NCI-H226 (cell line): ENCODE measurements at places on chromosomes 1 and 21.
A peak's percentile ranks its signal among the peaks of the same experiment; 100 is the strongest.

DNA sequence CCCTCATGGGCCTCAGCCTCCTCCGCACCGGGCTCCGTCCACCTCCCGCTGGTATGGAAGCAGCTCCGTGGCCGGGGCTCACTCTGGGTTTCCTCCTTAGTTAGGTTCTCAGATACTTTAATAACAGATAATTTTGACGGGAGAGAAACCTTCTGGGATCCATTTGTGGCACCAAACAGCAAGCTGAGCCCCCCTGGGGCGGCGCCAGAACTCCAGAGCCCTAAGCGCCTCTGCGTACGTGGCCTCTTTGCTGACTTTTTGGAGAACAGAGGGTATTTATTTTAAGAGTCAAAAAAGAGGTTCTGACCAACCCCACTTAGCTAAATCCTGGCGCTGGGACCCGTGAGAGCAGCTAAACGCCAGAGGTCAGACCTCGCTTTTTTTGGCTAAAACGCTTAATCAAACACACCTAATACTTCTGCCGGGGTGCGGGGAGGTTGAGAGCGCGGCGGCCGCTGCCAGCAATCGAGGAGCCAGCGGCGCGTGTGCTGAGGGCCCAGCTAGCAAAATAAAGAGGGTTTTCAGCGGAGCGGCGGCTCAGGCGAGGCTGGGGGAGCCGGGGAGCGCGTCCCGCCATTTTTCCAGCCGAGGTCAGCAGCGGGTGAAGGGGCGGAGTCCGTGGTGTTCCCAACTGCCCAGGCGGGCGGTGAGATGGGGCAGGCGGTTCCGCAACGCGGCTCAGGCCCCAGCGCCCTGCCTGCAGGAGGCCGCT, 171.7 kb downstream of the PRDM16 start:
- no peak for DNase-seq

DNA sequence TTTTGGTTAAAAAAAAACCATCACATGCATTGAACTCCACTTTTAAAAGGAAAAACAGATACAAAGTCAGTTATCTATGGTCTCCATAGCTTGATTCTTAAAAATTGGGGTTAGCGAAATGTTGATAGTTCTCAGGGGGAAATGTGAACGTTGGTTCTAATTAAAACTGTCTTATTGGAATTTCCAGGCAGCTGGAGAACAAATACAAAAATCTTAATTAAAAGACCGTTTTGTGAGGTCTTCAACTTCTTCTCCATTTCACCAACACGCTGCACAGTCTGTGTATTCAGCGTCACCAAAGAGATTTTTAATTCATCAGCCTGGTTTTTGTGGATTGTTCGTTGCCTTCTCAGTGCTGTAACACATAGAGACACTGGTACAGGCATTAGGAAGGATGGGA, 99.3 kb upstream of the COA6 start:
- no peak for DNase-seq

- peak; percentile 40 for DNase-seq
These were observed 115.6 kb upstream of the SLC45A1 start for GRCh38 chr1:8202182-8202905.

- DNase-seq = no peak
These were observed 227.0 kb downstream of the PBX1 start for GRCh38 chr1:164785841-164786534.

DNA sequence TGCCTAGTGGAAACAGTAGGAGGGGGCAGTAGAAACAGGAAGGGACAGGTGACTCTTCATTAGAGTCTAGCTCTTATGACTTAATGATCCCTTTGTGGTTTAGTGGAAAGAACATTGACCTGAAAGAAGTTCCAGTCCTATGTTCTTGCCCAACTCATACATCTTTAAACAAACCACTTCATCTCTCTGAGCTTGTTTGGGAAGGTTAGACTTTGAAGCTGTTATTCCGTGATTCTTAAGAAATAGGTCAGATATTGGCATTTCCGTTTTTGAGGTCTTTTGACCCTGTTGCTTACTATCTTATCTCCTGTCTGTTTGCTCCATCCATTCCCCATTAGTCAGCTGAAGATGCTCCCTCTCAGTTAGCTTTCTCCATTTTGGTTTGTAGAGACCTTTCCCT, 38.5 kb downstream of the MTR start:
- no peak for DNase-seq

GRCh38 chr1:172545396-172546004, 12.6 kb downstream of the SUCO start:
- DNase-seq = no peak

DNA sequence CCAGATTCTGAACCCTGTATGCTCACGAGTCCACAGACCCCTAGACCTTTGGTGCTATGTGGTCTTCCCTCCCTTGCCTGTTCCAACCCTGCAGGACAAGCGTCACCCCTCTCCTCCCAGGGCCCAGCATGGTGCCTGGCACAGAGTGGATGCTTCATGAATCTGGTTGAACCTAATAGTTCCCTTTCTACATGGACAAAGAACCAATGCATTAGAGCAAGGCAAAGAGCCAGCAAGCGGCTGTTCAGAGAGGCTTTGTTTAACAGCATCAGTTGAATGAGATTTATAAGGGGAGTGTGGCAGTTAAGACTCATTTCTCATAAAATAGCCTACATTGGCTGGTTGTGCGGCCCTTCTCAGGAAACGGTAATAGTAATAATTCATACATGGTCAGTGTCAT, 14.9 kb downstream of the SLC26A9 start:
- no peak for DNase-seq

DNA sequence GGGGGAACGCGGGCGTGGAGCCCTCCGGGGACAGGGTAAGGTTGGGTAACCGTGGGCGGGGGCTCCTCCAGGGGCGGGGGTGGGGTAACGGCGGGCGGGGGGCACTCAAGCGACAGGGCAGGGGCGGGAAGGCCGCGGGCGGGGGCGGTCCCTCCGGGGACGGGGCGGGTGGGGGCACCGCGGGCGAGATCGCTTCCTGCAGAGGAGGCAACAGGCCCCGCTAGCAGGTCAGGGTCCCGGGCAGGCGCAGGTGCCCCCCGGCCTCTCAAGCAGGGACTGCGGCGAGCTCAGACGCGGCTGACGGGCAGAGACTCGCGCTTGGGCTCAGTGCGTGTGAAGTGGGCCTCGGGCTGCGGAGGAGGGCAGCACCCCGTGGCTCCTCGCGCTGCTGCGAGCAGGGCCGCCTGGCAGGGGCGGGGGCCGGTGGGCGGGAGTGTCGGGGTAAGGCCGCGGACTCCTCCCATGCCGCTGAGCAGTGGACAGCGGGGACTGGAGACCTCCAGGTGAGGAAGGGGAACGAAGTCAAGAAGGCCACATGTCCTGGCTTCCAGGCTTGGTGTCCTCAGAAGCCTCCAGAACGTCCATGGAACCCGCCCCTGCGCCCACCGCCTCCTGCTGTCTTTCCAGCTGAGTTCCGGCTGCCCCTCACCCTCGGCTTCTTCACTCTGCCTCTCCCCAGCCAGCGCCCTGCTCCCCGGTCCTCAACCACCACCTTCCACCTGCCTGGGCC, 627 bp upstream of the GNB1 start:
- peak; percentile 53 for DNase-seq

DNA sequence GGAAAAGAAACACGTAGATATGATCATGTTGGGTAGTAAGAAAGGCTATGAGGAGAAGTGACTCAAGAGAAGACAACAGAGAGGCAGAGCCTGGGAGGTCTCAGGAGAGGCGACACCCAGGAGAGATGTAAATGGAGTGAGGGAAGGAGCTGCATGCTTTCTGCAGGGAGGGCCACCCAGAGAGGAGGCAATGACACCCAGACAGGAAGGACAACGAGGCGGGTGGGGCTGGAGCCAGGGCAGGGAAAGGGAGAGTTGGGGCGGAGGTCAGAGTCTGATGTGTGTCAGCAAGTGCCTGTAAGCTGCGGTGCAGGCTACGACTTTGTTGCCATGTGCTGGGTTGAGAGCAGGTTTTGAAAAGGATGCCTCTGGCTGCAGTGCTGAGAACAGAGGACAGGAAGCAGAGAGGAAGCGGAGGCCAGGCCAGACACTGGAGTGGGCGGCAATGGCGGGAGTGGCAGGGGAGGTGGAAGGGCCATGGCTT, 31.3 kb downstream of the SLC1A7 start:
- peak; percentile 47 for DNase-seq

- DNase-seq = no peak
These were observed 34.2 kb downstream of the EFCAB7 start for GRCh38 chr1:63557365-63557987.

DNA sequence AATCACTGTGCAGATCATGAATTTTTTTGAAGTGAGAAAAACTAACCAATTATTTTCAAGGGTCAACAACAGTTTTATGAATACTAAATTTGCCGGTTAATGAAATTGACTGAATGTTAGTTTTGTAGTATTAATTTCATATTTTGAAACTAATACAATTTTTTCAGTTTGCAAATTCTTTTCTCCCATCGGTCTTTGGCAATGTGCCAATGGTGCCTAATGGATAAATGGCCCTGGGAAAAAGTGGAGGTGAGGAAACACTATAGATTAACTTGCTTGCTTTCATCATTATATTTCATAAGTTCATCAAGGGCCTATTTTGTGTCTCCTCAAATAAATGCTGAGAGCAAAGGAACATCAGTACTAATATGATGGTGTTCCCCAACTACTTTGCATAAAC, 4.1 kb downstream of the C1orf141 start:
- DNase-seq = no peak

DNA sequence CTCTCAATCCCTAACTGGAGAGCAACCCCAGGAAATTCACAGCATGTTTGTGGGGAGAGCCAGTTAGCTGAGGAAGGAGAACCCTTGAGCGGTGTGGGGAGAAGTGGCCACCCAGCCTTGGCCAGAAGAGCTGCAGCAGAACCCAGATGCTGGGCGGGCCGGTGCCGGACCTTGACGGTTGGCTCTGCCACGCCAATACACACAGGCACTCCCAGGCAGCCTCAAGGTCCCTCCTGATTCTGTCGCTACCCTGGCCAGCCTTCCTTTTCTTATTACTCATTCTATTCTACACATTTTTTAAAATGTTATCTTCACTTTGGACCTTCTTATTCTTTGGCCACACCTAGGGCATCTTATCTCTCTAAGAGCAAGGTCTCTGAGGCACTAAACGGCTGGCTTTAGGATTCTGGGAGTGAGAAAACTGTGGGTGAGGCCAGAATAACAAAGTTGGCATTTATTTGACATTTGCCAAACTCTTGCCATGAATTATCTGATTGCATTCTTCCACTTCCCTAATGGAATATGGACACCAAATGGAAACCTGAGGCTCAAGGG, 50.4 kb upstream of the GPR37L1 start:
- peak; percentile 21 for DNase-seq

DNA sequence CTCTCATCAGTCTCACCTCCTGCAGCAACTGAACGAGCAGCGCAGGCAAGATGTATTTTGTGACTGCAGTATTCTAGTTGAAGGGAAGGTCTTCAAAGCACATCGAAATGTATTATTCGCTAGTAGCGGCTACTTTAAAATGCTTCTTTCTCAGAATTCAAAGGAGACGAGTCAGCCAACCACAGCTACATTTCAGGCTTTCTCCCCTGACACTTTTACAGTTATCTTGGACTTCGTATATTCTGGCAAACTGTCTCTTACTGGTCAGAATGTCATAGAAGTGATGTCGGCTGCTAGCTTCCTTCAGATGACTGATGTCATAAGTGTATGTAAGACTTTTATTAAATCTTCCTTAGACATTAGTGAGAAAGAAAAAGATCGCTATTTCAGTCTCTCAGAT, 53.7 kb downstream of the ZBTB8A start:
- DNase-seq = peak; percentile 31

DNA sequence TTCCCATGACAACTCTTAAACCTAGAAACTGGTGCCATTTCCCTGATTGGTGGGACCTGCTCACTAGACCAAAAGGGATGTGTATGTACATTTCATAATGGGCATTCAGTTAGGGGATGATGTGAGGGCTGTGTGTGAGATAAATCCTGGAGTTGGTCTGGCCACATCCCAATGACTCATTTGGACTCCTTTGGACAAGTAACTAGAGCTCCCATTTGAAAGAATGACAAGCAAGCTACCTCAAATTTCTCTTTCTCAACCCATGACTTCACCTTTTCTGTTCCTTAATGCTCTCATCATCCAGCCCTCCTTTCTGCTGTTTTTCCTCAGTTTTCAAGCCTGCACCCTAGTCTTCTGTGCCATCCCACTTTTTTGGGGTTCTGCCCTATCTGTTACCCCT, 27.9 kb downstream of the EBNA1BP2 start:
- DNase-seq = peak; percentile 86

GRCh38 chr21:45740491-45741357, 97.2 kb downstream of the PCBP3 start:
- no peak for DNase-seq

DNA sequence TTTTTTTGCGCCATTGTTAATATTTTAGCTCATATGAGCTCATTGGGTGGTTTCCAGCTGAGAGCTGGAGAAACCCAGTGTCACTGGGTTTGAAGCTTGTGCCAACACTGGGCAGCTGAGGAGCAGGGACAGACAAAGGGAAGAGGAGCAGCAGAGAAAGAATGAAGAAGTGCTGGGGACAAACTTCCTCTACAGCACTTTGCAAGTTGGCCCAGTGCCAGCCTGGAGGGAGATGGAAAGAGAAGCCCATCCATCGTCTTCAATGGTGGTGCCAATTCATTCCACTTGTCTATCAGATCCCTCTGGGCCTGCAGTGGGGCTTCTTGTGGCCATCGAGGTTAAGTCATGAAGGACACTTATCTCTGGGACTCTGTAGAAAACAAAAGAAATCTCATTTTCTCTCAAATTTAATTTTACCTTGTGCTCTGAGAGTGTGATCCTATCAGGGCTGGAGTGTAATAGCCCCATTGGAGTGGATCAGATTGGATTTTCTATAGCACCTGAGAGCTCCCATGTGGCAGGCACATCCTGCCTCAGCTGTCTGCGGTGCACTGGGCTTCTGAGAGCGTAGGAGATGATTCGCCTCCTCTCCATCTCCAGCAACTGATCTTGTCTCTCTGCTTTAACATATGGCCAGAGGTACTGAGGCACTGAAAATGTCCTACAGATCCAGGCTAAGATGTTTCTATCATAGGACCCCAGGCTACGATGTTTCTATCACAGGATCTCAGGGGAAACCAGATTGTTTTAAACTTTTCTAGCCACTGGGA, 114.7 kb downstream of the TNR start:
- DNase-seq = no peak

- no peak for DNase-seq
These were observed 16.1 kb downstream of the EIF2B3 start for GRCh38 chr1:44970317-44970716.

- no peak for DNase-seq
These were observed 2.5 kb downstream of the USP33 start for GRCh38 chr1:77757066-77757584.

DNA sequence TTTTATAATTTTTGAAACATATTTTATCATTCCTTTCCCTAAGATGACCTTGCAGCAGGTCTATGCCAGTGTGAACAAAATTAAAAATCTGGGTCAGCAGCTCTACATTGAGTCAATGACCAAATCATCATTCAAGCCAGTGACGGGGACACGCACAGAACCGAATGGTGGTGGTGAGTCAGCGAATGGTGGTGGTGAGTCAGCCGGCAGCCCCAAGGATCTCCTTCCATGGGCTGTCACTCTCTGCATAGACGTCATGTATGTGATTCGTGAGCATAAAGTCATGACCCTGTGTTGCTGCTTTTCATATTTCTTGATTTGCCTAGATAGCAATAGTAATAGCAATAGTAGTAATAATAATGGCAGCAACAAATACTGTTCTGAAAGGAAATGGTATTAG, 26.3 kb downstream of the PER3 start:
- DNase-seq = peak; percentile 79
